Dermis blood vessel endothelial cell (primary cell): ENCODE measurements at places on chromosomes 4 and X. TPM values are rescaled to one million over a fixed set of nuclear protein-coding genes. Genes with fewer than 3 reads are reported as not detected.

- DNase-seq = peak; percentile 4
Observed at GRCh38 chrX:130771230-130771629, 131.8 kb downstream of the ENOX2 start.

DNA sequence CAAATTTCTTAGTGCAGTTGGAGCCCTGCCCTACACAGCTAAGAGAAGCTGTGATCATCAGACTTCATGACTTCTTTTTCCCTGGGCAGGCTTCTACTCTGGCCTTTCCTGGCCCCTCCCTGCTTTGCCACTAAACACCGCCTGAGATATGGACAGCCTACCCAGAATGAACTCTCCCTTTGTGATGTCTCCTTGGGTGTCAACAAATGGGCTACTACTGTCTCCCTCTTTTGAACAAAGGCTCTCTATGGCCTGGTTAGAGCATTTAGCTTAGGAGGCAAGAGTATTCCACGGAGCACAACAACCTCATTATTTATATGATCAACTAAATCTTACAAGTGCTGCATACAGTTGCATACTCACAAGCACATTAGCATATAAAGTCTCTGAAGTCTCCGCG, 127.6 kb upstream of the HCCS start:
- no peak for DNase-seq

- DNase-seq = no peak
Observed at GRCh38 chrX:83508006-83508405, at the start of gene POU3F4. POU3F4 (plus strand) TSS chrX:83508290; CDS start chrX:83508325, 35 bp downstream.

DNA sequence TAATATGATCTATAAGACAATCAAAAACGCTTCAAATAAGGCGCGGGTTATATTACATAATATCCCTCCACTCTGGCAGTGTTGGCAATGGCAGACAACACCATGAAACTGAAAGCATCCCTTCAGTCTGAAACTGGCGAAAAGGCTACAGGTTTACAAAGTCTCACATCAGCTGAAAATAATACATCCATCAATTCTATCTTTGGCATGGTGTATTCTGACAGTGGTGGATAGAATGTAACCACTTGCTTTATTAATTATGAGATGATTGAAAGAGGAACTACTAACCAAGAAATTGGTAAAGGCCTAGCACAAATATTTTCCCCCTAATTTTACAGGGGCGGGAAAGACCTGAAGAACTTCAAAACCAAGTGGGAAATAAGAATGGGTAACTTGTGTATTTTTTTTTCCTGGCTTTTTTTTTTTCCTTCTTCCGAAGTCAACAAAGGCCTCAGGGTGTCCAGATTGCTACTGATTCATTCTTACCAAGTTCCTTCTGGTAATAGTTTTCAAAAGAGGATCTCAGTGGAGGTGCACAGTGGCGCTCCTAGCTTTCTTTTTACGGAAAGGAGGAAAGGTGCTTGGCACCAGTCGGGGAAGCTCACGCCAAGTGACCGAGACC, 728 bp downstream of the UBA6 start:
- peak; percentile 10 for DNase-seq

GRCh38 chrX:106932960-106933537, 12.8 kb downstream of the CLDN2 start:
- DNase-seq = no peak

- peak; percentile 51 for DNase-seq
Observed at GRCh38 chr4:158112611-158113010, 60.2 kb downstream of the GASK1B start.

GRCh38 chrX:56800801-56801200, 71.8 kb downstream of the NBDY start:
- DNase-seq = no peak

- DNase-seq = no peak
Observed at GRCh38 chr4:89491761-89492160, 184.2 kb upstream of the GPRIN3 start.

- DNase-seq = no peak
Observed at GRCh38 chr4:185721190-185722028, 90.6 kb downstream of the SORBS2 start.

GRCh38 chr4:122873146-122873545, 46.5 kb downstream of the FGF2 start:
- no peak for DNase-seq

- DNase-seq = no peak
Observed at GRCh38 chrX:19256986-19257385, 86.7 kb upstream of the PDHA1 start.

- no peak for DNase-seq
Observed at GRCh38 chr4:61520681-61521160, 320.6 kb downstream of the ADGRL3 start.

GRCh38 chr4:110653321-110654253, 30.7 kb upstream of the PITX2 start:
- DNase-seq = no peak

GRCh38 chr4:10506077-10506476, 48.9 kb upstream of the ZNF518B start:
- DNase-seq = no peak

GPAT3 gene
- total RNA-seq = 14.8 and 20.6 TPM in 2 replicates

VSIG1 gene
- total RNA-seq = 0.51 and 0.65 TPM in 2 replicates

CLDN22 gene
- not detected in 2 replicates for total RNA-seq

TMEM128 gene
- 13.1 and 15.8 TPM in 2 replicates for total RNA-seq

RTL5 gene
- total RNA-seq = 0.47 and 0.51 TPM in 2 replicates

FABP2 gene
- total RNA-seq = not detected in 2 replicates
